Ovary (tissue), 10 donors: ENCODE measurements at places on chromosomes 4 and X. TPM values are rescaled to one million over a fixed set of nuclear protein-coding genes. Genes with fewer than 3 reads are reported as not detected.

The AMBN gene
- total RNA-seq, result not detected

The SATL1 gene
- not detected for total RNA-seq

- DNase-seq, result no peak
- H3K27me3 ChIP-seq, result no peaks in the 10 kb centered on the region
- no peaks in the 10 kb centered on the region for H3K4me1 ChIP-seq
- H3K36me3 ChIP-seq, result no peaks in the 10 kb centered on the region
- no peak overlapping the region for H3K27ac ChIP-seq
Observed at GRCh38 chrX:8851231-8851886, 50.2 kb upstream of the FAM9A start.

DNA sequence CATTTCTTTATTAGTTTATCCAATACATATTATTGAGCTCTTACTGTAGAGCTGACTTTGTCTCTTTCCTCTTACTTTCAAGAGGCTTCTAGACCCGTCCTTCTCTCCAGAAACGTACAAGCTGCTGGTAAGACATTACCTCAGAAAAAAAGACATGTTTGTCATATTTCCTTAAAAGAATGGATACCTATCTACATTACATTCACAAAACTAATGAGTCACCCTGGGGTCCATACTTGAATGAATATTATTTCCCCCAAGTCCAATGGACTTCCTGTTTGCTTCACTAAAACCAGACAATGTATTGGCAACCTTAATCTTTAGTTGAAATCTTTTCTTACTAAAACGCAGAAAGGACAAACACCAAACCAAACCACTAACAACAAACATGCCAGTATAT is 176.5 kb upstream of the CLNK start:
- H3K27me3 ChIP-seq, result peaks cover 3% of the 10 kb centered on the region
- no peak overlapping the region for H3K4me3 ChIP-seq
- no peak for DNase-seq
- H3K27ac ChIP-seq, result no peak overlapping the region
- peaks cover 2% of the 10 kb centered on the region for H3K4me1 ChIP-seq

- no peaks in the 10 kb centered on the region for H3K27me3 ChIP-seq
- DNase-seq, result no peak
- H3K27ac ChIP-seq, result no peak overlapping the region
- H3K4me3 ChIP-seq, result no peak overlapping the region
- no peaks in the 10 kb centered on the region for H3K36me3 ChIP-seq
Observed at GRCh38 chrX:2397229-2398063, 103.3 kb downstream of the DHRSX start.
